ENCODE measurements at places on chromosomes 6 and 20.

DNA sequence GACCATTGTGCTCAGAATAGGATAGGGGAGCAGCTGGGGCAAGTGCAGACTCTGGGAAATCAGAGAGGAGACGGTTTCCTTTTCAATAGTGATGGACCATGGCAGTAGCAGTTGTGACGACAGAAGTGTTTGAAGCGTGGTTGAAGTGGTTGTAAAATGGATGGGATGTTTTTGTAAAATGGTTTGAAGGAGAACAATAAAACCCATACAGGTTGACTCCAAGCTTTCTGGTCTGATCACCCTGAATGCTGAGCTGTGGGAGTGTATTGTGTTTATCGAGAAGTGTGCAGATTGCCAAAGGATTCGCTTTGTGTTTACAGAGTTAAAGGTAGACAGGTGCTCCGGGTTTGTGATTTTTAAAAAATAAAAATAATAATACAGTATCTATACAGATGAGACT, 255.2 kb upstream of the SULF2 start:
- DNase-seq = peak; percentile 82

GRCh38 chr20:11452326-11452725, 465.4 kb upstream of the BTBD3 start:
- no peak for DNase-seq

GRCh38 chr20:43119720-43120119, 70.0 kb downstream of the PTPRT start:
- no peak for DNase-seq

- no peak for DNase-seq
Observed at GRCh38 chr6:148288541-148288940, 54.1 kb upstream of the SASH1 start.

GRCh38 chr6:110340392-110340965, 17.7 kb downstream of the METTL24 start:
- no peak for DNase-seq

GRCh38 chr20:51389543-51390264, 152.8 kb downstream of the NFATC2 start:
- no peak for DNase-seq

DNA sequence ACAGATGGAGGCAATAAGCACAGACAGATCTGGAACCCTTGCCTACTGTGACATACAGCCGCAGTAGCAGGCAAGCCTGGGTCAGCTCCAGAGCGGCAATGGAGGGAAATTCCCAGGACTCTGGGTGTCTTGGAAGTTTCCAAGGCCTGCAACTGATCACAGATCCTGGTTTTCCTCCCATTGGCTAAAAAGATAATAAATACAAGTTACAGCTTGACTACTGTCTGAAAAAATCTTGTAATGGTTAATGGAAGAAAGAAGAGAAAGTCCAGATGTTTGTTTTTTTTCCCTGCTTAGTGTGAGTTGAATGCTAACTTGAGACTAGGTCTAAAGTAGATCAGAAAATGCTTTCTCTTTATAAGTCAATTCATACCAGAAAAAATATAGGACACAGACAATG, 307.6 kb downstream of the ALDH8A1 start:
- DNase-seq = no peak
